ENCODE measurements at places on chromosomes 5 and 9.

DNA sequence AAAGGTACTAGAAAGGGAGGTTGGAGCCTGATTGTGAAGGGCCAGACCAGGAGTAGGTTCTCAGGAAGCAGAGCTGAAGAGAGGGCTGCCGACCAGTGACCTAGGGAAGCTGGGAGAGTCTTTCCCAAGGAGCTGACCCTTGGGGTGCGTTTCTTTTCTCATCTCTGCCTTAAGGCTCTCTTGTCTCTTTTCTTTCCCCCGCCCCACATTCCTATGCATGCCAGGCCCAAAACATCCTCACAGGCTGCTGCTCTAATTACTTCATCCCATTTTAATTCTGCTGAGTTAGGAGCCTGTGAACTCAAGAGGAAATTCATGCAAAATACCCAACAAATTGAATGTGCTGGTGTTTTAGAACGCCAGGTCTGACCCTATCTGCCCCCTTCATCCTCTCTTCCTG, 46.9 kb upstream of the HSPA9 start:
- DNase-seq, result no peak

DNA sequence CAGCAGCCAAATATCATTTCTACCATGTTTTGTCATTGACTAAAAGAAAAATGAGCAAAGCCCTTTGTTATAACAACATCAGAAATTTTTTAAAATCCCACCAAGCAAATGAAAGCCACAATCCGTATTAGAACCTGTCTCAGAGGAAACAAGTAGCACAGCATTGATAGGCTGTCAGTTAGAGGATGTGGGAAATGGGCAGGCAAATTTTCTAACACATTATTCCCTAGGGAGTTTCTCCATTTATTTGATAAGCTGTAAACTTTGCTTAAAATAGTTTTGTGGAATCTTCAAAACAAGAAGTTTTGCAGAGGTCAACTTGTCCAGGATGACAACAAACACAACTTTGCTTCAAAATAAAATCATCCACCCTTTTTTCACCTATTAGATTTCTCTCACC, 53.6 kb upstream of the APC start:
- no peak for DNase-seq

DNA sequence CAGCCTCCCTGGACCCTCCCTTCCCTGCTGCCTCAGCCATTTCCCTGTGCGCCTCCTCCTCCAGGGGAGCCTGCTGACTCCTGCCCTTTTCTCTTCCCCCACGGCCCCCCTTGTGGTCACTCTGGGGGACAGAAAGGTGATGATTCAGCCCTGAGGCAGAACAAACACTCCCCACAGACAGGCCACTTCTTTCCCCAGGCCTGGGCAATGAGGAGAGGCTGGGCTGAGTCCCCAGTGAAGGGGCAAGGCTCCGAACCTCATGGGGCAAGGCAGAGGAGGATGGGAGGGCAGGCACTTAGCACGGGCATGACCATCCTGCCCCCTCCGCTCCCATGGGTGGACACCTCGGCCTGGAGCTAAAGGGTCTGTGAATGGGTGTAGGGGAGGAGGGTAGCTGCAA, 21.0 kb downstream of the CSF1R start:
- no peak for DNase-seq

DNA sequence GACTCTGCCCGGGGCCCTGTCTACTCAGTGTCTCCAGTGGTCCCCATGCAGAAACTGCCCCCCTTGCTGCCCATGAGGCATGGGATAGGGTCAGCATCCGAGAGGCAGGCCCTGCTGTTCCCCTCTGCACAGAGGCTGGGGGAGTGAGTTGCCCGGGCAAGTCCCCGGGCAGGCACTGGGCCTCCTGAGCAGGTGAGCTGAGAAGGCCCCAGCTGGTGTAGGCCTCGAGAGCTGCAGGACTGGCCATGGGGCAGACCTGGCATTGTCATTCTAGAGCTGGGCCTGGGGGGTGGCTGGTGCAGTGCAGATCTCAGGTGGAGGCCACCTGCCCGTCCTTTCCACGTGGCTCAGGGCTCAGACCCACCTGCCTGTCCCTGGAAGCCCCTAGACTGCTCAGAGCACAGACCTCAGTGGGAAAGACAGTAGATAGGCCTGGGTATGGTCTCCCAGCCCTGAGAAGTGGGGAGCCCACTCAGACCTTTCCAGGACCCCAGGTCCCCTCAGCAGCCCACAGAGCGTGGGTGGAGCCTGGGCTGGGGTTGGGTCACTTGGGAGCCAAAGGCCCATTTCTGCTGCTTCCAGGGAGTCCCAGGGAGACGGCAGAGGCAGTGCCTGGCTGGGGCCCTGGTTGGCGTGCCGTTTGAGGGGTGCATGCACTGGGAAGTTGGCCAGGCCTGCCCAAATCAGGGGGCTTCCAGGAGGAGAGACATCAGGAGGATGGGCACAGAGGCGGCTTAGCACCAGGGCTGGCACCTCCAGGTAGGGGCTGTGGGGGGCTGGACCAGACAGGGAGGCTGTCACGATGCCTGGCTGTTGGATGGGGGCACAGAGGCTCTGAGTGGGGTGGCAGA, 4.8 kb upstream of the NOTCH1 start:
- no peak for DNase-seq

DNA sequence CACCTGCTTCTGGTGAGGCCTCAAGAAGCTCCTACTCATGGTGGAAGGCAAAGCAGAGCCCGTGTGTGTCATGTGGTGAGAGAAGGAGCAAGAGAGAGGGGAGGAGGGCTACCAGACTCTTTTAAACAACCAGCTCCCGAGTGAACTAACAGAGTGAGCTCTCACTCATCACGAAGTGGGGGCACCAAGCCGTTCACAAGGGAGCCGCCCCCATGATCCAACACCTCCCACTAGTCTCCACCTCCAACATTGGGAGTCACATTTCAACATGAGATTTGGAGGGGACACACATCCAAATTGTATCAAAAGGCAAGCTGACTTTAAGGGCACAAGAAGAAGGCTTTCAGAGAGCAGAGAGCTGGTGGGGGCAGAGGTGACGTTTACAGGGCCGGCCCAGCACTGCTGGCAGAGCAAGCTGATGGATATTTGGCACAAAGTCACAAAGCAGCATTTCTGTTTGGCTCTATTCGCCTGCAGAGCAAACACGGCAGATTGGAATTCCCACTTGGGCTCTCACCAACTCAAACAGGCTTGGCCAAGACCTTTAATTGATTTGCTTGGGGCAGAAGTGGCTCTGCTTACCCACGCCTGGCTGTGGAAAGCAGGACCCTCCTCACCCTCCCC, 20.0 kb downstream of the PITX1 start:
- DNase-seq, result no peak

DNA sequence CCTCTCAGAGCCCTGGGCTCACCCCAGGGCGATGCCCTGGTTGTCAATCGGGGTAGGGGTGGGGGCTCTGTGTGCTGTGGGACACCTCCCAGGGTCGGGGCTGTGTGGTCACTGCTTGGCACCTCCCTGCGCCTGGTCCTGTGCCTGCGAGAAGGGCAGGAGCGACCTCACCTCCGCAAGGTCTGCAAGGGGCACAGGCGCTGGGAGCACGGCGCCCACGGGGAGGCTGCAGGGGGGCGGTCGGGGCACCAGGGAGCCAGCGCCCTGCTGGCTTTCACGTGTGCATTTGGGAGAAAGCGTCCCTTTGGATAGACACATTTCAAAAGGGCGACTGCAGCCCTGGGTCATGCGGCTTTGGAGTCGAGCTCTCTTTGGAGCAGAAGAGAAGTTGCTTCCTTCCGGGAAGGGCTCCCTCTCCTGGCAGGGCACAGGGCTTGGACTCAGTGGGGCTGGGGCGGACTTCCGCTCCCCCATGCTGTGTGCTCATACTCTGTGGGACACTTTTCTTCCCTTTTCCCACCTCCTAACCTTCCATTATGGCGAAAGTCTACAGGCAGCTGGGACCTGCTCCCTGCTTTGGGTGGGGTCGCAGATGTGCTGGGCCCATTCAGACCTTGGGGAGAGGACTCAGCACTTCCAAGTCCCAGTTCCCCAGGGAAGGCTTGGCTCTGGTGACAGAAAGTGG, 52.9 kb upstream of the SLC28A3 start:
- no peak for DNase-seq

Data from effector memory CD8-positive, alpha-beta T cell (primary cell).